Stimulated activated CD4-positive, alpha-beta T cell treated with anti-CD3 and anti-CD28 coated beads, Interleukin-1b, Interleukin-23, amount 100 ng/mL, for 1 hour (primary cell): ENCODE measurements at places on chromosomes 11 and 22.
A peak's percentile ranks its signal among the peaks of the same experiment; 100 is the strongest.

DNA sequence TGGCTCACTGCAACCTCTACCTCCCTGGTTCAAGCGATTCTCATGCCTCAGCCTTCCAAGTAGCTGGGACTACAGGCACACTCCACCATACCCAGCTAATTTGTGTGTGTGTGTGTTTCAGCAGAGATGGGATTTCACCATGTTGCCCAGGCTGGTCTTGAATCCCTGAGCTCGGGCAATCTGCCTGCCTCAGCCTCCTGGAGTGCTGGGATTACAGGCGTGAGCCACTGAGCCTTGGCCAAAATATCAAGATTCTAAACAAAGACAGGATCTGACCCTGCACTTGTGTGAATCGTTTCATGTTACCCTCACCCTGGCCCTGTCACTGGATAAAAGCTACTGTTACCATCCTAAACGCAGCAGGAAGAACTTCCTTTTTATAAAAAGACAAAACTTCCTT lies 15.6 kb upstream of the THY1 start:
- DNase-seq = no peak

DNA sequence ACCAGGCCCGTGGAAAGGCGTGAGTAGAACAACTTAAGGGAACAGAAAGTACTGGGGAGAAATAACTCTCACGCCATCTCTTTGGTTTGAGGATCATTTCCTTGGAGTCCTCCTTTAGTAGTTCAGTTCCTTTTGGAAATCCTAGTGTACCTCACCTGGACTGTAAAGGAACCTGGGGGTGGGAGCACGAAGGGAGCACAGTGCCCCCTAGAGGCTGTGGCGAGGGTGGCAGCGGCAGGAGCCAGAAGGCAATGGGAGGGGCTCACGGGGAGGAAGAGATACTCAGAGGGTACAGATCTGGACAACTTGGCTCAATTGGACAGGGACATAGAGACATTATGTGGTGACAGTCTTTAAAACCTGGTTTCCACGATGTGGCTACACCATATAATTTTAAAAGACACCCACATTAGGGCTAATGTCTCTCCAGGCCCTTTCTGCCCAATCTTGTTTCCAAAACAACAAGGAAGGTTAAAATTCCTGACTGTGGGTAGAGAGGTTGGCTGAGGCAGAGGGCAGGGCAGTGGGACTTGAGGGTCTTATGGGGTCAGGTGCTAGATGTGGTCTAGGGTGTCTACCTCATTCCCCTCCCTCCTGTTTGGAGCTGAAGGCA lies 87.0 kb downstream of the CSNK2A3 start:
- peak; percentile 21 for DNase-seq

GRCh38 chr11:133898770-133899115 lies 53.4 kb upstream of the SPATA19 start:
- no peak for DNase-seq

GRCh38 chr22:48459859-48460823 lies 1367.5 kb downstream of the BRD1 start:
- DNase-seq = no peak

GRCh38 chr11:12128301-12128751 lies 17.9 kb downstream of the MICAL2 start:
- DNase-seq = no peak

- no peak for DNase-seq
These were observed 8.8 kb downstream of the OR6Q1 start for GRCh38 chr11:58039589-58039988.

- no peak for DNase-seq
These were observed 47.1 kb upstream of the CTSC start for GRCh38 chr11:88384669-88385005.

- peak; percentile 42 for DNase-seq
These were observed 2.9 kb upstream of the SGSM1 start for GRCh38 chr22:24803064-24803542.

GRCh38 chr11:108580645-108581044 lies 12.9 kb downstream of the EXPH5 start:
- DNase-seq = no peak

GRCh38 chr11:129973068-129973467 lies 29.6 kb downstream of the PRDM10 start:
- DNase-seq = no peak

DNA sequence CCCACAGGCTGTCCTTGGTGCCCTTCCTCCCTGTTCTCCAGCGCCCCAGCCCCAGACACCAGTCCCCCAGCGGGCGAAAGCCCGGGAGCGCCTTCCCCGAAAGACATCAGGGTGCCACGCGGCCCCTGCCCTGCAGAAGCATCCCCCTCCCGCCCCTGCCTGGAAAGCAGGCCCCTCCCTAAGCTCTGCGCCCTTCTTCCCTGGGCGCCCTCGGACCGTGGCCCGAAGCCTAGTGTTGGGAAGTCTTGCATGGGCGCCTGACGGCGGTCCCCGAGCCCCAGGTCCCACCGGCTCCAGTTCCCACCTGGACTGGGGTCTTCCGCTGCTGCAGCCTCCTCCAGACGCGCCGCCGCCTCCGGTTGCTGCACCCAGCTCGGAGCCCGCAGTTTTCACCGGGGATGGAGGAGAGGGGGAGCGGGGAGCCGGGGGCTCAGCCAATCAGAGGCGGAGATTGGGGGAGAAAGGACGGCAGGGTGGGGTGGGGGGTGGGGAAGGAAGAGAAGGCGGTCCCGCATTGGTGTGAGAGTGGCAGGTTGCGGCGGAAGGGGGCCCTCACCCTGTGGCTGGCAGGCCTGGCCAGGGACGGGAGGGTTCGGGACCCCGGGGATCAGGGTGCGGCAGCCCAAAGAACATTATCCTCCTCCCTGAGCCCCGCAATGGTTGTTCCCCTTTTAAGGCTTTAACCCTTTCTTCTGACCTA lies at the start of gene THY1:
THY1 (minus strand) TSS at position 364 of the 700 bp plus-strand sequence. CDS start 2,267 bp downstream, outside the sequence.
- no peak for DNase-seq

DNA sequence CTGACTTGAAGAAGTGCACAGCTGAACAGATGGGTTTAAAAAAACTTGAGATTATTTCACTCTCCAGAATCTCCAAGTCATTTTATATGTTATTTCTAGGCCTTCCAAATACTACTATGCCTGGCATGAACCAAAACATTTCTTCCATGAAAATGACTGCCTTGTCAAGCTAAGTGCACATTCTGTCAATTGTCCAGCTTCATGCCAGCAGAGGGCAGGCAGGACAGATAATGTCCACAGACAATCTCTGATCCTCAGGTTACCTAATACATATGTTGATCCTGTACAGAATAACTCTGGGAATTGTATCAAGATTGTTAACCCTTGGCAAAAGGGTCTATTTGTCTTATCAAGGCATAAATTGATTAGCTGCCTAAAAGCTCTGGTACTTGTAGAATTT lies 229.5 kb downstream of the AASDHPPT start:
- no peak for DNase-seq

GRCh38 chr11:79018371-79018849 lies 422.4 kb downstream of the TENM4 start:
- no peak for DNase-seq

DNA sequence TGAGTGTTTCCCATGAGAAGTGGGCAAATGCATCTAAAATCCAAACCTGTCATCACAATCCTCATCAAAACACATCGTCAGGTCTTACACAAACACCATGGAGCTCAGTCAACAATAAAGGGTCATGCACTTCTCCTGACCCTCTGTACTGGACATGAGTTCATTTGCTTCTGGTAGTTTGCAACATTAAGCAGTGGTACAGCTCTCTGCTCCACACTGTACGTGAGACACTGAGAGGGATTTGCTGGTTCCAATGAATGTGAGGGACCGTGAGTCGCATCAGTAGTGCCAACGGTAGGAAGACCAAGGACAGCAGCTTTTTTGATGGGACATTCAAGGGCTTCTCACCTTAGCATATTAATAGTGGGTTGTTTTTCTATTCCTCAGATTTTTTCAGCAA lies 752.3 kb downstream of the OPCML start:
- no peak for DNase-seq

- DNase-seq = no peak
These were observed 121.1 kb upstream of the SYT13 start for GRCh38 chr11:45407226-45407625.

GRCh38 chr11:17267576-17267975 lies 9.0 kb upstream of the NUCB2 start:
- DNase-seq = no peak

GRCh38 chr11:62574363-62575071 lies 826 bp upstream of the EEF1G start:
- no peak for DNase-seq

- no peak for DNase-seq
These were observed 5.5 kb upstream of the MYOD1 start for GRCh38 chr11:17713851-17714250.

- no peak for DNase-seq
These were observed 1.9 kb downstream of the ELMOD1 start for GRCh38 chr11:107592813-107593212.

GRCh38 chr11:78210000-78210608 lies 21.4 kb downstream of the USP35 start:
- no peak for DNase-seq
